Activated T-helper 1 cell treated with anti-CD3 and anti-CD28 coated beads, Interleukin-12 subunit alpha, Interleukin-12 subunit beta, Interleukin-2, Interleukin-4 antibody, amounts not matched to agents 30 ng/mL and 10 ng/mL and 1 ng/mL, durations not matched to agents 14 hours and 24 hours and 36 hours (primary cell): ENCODE measurements at places on chromosomes 1 and 21.

- no peak for DNase-seq
These were observed 100.9 kb downstream of the DDX20 start for GRCh38 chr1:111856411-111857185.

DNA sequence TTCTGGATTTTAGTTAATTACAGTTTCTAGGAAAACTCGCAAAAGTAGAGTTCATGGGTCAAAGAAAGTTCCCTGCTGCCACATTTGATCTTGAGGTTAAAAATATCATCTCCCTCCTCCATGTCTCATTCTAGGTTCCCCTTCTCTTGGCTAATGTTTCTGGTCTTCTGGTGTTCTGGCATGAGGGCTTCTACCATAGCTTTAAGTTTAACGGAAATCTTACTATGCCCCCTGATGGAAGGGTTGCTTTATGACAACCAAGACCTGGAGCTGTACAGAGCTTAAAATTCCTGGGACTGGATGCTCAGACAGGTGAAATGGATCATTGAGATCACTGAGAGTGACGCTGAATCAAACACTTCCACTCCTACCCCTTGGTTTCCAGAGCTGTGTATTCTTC, 1881.7 kb downstream of the MRPL39 start:
- DNase-seq, result no peak

DNA sequence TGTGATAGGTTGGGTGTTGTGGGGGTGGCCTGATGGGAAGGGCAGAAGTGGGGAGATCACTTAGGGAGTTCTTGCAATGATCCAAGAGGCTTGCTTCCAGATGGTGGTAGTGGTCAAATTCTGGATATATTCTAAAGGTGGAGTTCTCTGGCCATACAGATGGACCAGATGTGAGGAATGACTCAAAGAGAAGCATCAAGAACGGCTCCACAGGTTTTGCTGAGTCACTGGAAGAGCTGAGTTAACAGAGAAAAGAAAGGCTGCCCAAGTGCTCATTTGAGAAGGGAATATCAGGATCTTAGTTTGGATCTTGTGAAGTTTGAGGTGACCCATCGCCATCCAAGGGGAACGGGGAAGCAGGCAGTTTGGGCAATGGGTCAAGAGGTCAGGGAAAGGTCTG, 192.9 kb upstream of the GALNT2 start:
- no peak for DNase-seq

GRCh38 chr1:30061292-30062220, 661.8 kb downstream of the MATN1 start:
- no peak for DNase-seq

DNA sequence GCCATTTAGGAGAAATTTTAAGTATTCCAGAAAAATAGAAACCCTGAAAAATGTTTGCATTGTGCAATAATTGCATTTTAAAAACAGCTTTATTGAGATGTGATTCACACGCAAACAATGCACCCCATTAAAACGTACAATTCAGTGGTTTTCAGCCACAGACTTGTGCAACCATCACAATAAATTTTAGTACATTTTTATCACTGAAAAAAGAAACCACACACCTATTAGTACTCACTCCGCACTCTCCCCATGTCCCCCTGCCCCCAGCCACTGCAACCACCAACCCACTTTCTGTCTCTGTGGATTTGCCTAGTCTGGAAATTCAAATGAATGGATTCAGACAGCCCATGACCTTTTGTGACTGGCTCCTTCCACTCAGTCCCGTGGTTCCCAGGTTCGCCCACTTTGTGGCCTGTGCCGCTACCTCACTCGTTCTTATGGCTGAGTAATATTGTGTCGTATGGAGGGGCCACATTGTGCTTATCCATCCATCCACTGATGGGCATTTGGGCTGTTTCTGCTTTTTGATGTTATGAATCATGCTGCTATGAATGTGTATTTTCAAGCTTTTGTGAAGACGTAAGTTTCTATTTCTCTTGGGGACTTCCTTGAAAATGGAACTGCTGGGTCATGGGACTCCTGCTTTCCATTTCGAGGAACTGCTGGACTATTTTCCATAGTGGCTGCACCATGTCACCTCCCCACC, 147.7 kb upstream of the ARHGEF16 start:
- DNase-seq, result no peak

DNA sequence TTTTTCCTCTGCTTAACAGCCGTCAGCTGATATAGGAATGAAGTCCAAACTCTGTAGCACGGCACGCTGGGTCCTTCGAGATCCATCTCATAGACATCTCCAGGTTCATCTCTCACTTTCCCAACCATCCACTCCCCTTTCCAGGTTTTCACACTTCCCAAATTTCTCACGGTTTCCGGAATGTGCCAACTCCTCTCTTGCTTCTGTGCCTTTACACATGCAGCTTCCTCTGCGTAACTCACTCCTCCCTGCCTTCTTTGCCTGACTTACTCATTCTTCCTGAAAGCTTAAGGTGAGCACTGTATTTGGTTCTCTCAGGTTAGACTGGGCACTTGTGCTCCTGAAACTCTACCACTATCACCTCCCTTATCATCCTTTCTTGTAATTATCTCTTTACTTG, 168.4 kb downstream of the PCNX2 start:
- no peak for DNase-seq
